ENCODE measurements at places on chromosomes 5 and 9. TPM values are rescaled to one million over a fixed set of nuclear protein-coding genes. Genes with fewer than 3 reads are reported as not detected.

The TLX3 gene
- total RNA-seq, result not detected

GRCh38 chr9:114827641-114828302 is 21.9 kb upstream of the TNFSF15 start:
- DNase-seq, result no peak

- peak; percentile 57 for DNase-seq
Observed at GRCh38 chr5:105924366-105924765, 1746.4 kb downstream of the EFNA5 start.

DNA sequence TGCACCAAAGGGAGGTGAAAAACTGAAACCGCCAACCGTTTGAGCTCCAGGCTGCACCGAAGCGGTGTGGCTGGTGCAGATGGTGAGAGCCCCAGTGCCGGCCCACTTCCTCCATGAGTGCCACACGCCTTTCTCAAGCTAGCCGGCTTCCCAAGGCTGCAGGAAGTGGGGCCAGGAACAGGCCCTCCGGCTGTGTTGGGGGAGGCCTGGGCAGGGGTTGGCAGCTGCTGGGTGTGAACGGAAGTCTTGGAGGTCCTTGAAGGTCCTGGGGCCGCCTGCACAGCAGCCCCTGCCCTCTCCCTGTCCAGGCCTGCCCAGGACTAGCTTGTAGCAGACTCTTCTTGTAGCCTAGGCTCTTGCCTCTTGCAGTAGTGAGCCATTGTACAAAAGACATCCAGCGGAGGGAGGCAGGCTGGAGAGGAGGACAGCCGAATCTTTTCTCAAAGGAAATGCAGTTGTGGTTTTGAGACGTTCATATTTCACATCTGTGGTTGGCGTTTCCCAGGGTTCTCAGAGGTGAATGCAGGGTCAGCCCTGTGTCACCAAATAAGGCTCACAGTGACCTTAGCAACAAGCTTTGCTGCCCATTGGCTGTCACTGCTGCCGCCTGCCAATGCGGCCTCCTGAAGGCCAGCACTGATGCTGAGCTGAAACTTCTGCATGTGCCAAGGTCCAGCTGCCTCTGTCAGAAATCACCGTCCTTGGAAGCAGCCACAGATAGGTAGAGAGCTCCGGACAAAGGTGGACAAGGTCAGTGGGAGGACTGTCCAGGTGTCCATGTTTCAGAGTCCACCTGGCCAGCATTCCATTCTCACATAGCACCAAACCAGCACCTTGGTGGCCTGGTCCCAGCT is 23.9 kb downstream of the IRF1 start:
- DNase-seq, result peak; percentile 94

The PPP1R26 gene
- 8.1 TPM for total RNA-seq

The TMEM267 gene
- 21.1 TPM for total RNA-seq

The ZDHHC21 gene
- total RNA-seq, result 4.2 TPM

DNA sequence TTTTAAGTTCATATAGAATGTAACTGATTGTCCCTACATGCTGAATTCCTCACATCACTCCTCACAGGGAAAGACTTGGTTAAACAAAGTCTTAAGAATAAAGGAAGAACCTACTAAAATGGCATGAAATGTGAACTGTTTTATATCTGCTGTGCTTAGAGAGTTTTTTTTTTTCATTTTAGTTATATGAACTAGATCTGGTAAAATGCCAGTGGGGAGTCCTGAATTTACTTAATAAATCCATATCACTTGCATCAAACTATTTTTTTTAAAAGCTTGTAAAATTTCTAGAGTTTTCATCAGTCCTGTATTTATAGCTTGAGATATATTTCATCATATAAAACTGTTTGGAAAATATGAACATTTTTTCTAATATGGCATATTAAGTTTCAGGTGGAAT is 1528.6 kb downstream of the EFNA5 start:
- no peak for DNase-seq

The LAMC3 gene
- total RNA-seq, result not detected

The LECT2 gene
- not detected for total RNA-seq

The MACIR gene
- 15.3 TPM for total RNA-seq
